NCI-H69 (cell line): ENCODE measurements at places on chromosomes 7 and 10.

GRCh38 chr7:140621401-140622021, 19.1 kb downstream of the DENND2A start:
- DNase-seq = no peak

DNA sequence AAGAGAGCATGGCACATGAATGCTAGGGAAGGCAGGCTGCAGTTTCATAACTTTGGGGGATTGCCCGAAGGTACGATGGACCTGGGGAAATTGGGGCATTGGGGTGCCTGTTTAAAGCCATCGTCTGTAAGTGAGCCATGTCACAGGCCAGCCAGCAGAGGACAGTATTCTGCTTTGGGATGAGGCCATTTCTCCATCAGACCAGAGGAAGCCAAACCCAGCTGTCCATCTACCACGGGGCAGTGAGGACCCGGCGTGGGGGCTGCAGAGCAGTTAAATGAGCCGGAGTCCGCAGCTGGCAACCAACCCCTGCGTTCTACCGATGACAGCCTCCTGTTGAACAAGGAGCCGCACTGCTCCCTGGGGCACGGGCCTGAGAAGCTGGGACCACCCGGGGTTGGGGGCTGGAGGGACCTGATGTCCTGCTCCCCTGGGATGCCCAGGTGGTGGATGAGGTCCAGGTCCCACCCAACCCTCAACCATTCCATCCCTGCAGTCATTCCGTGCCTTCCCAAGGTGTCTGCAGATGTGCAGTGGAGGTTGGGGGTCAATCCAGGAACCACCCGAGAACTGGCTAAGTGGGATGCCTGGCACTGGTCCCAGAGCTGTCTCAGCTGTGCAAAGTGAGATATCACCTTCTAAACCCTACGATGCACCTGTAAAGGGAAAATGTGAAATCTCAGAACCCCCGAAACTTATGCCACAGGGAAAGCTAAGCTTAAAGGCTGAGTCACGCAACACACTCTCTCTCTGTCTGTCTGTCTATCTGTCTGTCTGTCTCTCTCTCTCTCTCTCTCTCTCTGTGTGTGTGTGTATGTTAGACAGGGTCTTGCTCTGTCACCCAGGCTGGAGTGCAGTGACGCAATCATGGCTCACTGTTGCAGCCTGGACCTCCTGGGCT, 12.1 kb upstream of the RHBDD2 start:
- peak; percentile 85 for DNase-seq

DNA sequence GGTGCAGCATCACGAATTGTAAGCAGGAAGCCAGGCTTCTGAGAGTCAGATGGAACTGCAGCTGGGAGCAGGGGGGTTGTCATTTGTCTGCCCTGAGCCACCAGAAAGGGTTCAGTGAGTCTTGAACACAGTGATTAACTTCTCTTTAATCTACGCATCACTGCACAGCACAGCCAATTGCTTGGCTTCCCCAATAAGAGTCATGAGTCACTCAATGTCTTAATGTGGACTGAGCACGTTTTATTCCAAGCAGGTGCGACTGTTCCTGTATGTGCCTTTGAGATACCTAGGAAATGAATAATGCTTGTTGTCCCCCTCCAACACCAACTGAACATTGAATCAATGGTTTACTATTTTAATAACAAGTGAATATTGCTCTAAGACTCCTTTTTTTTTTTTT, 26.0 kb upstream of the PLEKHA1 start:
- peak; percentile 85 for DNase-seq

DNA sequence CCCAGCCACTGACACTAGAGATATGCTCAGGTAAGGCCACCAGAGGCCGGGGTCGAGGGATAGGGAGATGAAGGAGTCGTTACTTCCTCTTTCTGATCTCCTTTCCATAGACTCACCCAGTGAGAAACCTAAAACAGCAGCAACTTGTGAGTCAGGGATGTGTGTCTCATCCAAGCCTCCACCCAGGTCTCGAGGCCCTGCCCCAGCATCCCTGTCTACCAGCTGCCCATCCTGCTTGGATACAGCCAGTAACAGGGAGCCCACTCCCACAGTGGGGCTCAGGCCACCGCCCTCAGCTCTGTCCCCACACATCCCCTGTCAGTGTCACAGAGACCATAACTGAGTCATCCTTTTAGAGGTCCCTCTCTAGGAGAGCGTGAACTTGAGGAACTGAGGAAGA, 49.6 kb upstream of the CHST15 start:
- no peak for DNase-seq

- no peak for DNase-seq
Observed at GRCh38 chr10:104120512-104120902, 1.5 kb upstream of the SFR1 start.

GRCh38 chr7:6106140-6106904, 75.1 kb downstream of the ANKRD61 start:
- DNase-seq = peak; percentile 35

GRCh38 chr10:102504179-102504975, 605 bp downstream of the SUFU start:
- DNase-seq = peak; percentile 52

- no peak for DNase-seq
Observed at GRCh38 chr10:79176949-79177602, 108.3 kb downstream of the ZMIZ1 start.

DNA sequence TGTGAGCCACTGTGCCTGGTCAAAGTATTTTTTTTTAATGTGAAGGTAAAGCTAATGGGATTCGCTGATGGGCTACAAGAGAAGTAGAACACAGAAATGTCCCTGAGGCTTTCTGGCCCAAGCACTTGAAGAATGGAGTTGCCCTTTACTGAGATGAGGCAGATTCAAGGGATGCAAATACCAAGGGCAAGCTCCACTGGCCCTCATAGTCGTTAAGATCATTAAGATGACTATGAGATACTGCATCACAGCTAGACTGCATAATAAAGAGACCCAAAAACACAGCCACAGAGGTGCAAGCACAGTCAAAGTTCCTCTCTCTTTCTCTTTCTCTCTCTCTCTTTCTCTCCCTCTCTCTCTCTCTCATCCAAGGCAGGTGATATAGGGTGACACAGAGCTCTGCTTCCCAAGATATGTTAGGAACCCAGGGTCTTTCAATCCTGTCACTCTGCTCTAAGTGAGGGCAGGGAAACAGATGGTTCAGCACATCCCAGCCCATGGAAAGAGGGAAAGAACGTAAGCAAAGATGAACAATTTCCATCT, 117.4 kb downstream of the SFMBT2 start:
- DNase-seq = no peak

- DNase-seq = peak; percentile 46
Observed at GRCh38 chr7:106618480-106618879, 42.5 kb downstream of the CCDC71L start.

- no peak for DNase-seq
Observed at GRCh38 chr7:15446280-15446679, 115.5 kb downstream of the AGMO start.

DNA sequence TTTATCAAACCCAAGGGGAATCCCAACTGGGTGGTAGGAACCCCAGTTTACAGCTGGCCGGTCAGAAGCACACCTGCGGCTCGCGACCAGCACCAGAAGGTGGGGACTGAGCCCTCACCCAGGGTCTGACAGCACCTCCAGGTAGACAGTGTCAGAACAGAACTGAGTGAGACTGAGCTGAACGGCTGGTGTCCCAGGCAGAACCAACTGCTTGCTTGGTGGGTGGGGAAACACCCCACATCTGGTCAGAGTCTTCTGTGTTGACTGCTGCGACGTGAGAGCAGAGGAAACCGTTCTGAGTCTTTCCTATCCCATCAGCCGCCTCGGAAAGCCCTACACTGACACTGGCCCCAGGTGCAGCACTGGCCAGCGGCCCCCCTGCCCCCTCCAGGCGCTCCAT, 160.7 kb downstream of the MAD1L1 start:
- DNase-seq = no peak

GRCh38 chr7:5685205-5685604, 96.3 kb downstream of the RNF216 start:
- no peak for DNase-seq

- DNase-seq = no peak
Observed at GRCh38 chr10:57333880-57334279, 933.8 kb downstream of the IPMK start.

DNA sequence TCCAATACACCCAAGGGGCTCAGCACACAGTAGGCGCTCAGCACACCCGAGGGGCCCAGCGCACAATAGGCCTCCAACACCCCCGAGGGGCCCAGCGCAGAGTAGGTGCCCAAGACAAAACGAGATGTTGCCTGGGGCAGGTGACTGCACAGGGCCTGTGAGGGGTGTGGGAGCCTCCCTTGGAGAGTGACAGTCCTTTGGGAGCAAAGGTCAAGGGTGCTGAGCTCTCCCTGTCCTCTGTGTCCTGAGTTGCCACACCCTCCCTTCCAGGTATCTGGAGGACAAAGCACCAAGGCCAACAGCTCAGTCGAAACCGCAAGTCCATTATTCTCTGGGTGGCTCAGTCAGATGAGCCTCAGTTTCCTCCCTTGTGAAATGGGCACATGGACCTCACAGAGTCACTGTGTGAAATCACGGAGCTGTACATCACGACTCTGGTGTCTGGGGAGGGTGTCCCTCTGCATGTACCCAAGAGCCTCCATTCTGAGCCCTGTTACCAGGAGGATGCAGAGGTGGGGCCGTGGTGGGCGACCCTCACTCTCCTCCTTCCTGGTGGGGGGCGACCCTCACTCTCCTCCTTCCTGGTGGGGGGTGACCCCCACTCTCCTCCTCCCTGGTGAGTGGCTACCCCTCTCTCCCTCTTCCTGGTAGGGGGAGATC, 81.3 kb downstream of the FOXL3 start:
- DNase-seq = peak; percentile 11

- peak; percentile 97 for DNase-seq
Observed at GRCh38 chr7:73429215-73429614, 4.4 kb upstream of the FZD9 start.

DNA sequence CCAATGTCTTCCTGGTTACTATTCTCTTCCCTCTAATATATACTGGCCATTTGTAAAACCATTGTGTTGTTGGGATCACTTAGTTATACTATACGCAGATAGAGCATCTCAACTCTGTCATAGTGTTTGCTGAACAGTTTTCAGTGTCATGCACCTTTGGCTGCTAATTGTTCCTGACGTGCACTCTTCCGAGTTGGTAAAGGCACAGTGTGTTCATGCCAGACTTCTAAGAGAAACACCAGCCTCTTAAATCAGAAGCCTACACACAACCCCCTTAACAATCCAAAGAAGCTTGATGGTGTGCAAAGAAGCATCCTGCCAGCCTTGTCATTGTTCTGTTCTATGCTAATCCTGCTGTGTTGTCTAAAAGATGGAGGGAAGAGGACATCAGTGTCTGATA, 131.1 kb downstream of the MAPK8 start:
- no peak for DNase-seq

DNA sequence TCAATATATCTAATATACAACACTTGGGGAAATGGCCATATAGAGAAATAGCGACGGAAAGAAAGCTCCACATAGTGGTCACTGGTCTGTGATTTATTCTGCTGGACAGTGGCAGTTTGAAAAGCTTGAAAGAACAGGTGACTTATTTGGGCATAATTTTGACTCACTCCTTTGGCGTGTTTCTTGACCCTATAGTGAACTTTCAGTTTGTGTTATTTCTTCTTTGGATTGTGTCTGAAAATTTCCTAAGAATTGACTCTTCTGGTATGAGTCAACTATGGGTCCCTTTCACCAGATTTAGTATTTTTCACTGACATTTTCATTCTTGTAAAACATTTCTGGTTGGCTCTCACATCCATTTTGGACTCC, 25.8 kb upstream of the IMMP2L start:
- no peak for DNase-seq

- DNase-seq = peak; percentile 1
Observed at GRCh38 chr10:47181052-47181849, 118.7 kb upstream of the GDF10 start.

GRCh38 chr7:52962402-52963076, 72.9 kb upstream of the POM121L12 start:
- no peak for DNase-seq

- no peak for DNase-seq
Observed at GRCh38 chr7:64914557-64914956, 11.5 kb downstream of the ZNF273 start.
